ENCODE measurements at places on chromosomes 7 and 10.

DNA sequence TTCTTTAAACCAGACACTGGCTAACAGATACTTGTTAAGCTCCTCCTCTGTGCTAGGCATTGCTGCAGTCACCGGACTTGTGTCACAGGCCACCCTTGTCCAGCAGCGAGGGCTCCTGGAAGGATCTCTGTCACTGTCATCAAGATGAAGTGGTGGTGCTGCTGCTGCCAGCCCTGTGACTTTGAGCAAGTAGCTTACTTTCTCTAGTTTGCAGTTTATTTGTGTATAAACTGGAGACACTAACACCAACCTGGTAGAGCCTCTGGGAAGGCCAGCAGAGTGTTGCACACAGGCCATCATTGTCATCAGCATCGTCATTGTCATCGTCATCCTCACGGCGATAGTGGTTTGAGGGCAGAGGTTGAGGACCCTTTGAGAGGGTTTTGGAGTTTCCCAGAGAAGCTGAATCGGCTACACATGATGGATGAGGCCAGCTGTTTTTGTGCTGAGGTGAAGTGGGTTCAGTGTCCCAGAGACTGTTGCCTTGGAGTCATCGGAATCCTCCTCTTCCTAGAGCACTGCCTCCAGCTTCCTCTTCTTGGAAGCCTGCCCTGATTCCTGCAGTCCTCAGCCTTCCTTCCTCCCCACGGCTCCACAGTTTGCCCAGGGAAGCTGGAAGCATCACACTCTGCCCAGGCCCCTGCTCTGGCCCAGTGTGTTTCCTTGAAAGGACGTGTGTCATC is 128.4 kb downstream of the GRK5 start:
- H3K36me3 ChIP-seq = peaks cover 23% of the 10 kb centered on the region
- peaks cover 9% of the 10 kb centered on the region for H3K4me1 ChIP-seq
- DNase-seq = no peak
- no peaks in the 10 kb centered on the region for H3K27me3 ChIP-seq

DNA sequence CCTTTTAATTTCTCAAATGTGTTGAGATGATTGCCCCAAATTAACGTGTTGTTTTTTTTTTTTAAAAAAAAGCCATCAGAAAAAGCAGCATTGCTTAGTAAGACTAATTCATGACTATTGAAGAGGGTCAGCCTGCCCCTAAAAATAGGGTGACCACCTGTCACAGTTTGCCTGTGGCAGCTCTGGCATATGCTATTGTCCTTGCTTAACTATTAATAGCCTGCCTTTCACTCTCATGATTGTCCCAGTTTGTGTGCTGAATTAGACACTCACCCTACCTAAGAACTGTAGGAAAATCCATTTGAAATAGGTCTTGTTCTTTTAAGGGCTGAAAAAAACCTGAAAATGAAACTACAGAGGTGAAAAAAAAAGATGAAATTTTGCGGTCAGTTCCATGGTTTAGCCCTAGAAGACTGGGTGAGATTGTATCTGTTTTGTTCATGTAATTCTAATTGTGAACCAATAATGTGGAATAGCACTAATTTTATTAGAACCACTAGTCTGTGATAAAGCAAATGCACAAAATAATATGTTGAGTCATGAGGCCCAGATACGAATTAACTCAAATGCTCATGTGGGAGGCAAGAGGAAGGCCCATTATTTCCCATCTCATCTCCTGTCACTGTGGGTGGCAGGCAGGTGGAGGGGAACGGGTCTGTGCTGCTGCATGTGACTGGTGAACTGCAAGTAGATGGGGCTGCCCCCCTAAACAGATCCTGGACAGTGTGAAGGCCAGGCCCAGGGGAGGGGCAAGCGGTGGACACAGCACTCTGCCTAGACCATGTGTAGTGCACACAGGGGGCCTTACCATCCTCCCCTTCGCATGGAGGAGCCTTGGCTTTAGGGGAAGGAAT is 265.4 kb upstream of the NFE2L3 start:
- no peak overlapping the region for H3K27ac ChIP-seq
- H3K4me3 ChIP-seq = no peak overlapping the region
- no peaks in the 10 kb centered on the region for H3K36me3 ChIP-seq
- peaks cover 2% of the 10 kb centered on the region for H3K4me1 ChIP-seq
- peaks cover 30% of the 10 kb centered on the region for H3K27me3 ChIP-seq
- DNase-seq = no peak

- peaks cover 23% of the 10 kb centered on the region for H3K36me3 ChIP-seq
- H3K4me1 ChIP-seq = peaks cover 31% of the 10 kb centered on the region
- DNase-seq = no peak
- no peak overlapping the region for H3K4me3 ChIP-seq
Measured at GRCh38 chr10:70162151-70162891, 8.0 kb downstream of the SAR1A start.

- H3K27ac ChIP-seq = no peak overlapping the region
- no peaks in the 10 kb centered on the region for H3K36me3 ChIP-seq
- no peak for DNase-seq
- H3K4me1 ChIP-seq = peaks cover 6% of the 10 kb centered on the region
- no peak overlapping the region for H3K4me3 ChIP-seq
Measured at GRCh38 chr10:13722747-13723653, 136.2 kb downstream of the PRPF18 start.

DNA sequence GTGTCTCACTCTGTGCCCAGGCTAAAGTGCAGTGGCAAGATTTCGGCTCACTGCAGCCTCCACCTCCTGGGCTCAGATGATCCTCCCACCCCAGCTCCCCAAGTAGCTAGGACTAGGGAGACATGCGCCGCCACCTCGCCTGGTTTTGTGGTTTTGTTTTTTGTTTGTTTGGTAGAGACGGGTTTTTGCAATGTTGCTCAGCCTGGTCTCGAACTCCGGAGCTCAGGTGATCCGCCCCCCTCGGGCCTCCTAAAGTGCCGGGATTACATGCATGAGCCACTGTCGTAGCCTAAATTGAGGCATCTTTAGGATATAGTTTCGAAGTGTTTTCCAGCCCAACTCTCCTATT is 781 bp downstream of the ZNF727 start:
- no peaks in the 10 kb centered on the region for H3K27me3 ChIP-seq
- no peak for DNase-seq
- no peak overlapping the region for H3K27ac ChIP-seq
- no peaks in the 10 kb centered on the region for H3K4me1 ChIP-seq

DNA sequence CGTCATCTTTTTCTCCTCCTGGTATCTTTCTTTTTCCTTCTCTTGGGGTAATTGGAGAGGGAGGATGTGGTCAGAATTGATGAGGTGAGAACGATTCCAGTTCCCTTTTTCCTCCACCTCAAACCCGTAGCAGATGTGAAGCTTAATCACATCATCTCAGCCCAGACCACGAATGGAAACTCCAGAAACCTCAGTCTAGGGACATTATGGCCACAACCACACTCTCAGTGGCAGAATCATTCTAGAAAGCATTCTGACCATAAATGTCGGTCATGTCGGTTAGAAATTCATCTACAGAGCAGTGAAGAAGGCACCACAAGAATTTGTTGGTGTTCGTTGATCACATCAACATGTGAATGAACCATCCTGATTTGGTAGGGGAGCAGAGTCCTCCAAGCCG is 78.7 kb downstream of the GATA3 start:
- peaks cover 6% of the 10 kb centered on the region for H3K4me1 ChIP-seq
- DNase-seq = no peak
- H3K36me3 ChIP-seq = no peaks in the 10 kb centered on the region
- H3K4me3 ChIP-seq = no peak overlapping the region
- H3K27ac ChIP-seq = no peak overlapping the region

DNA sequence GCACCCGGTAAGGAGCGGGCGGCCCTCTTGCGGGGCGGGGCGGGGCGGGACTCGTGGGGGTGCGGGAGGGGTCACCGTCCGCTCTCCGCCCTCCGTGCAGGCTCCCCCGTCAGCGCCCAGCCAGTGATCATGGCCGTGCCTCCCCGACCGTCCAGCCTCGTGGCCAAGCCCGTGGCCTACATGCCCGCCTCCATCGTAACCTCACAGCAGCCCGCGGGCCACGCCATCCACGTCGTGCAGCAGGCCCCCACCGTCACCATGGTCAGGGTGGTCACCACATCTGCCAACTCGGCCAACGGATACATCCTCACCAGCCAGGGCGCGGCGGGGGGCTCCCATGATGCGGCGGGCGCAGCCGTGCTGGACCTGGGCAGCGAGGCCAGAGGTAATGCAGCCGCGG is 16.2 kb upstream of the AP5Z1 start:
- no peak overlapping the region for H3K27ac ChIP-seq
- peaks cover 12% of the 10 kb centered on the region for H3K36me3 ChIP-seq
- no peak overlapping the region for H3K4me3 ChIP-seq
- DNase-seq = no peak
- no peaks in the 10 kb centered on the region for H3K27me3 ChIP-seq

DNA sequence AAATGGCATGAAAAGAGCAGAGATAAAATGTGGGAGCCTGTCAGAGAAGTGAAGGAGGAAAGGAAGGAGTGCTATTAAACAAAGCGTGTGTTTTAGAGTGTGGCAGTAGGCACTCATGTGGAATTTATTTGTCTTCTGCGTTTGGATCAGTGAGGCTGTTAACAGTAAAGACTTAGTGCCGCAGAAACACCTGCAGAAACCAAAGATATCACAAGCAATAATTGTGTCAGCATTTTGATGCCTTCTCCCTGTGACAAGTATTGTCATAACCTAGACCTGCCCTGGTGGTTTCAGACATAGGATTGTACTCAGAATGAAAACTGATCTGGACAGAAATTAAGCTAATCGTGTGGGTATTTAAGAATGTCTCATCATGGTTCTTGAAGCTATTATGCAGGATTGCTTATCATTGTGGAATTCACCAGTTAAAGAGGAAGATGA is 191.0 kb downstream of the CAMK1D start:
- H3K27ac ChIP-seq = peak overlapping the region; percentile 62
- no peak for DNase-seq
- no peaks in the 10 kb centered on the region for H3K27me3 ChIP-seq

GRCh38 chr10:127338399-127339110 is 142.2 kb upstream of the INSYN2A start:
- no peak overlapping the region for H3K4me3 ChIP-seq
- no peak for DNase-seq
- no peaks in the 10 kb centered on the region for H3K36me3 ChIP-seq
- no peak overlapping the region for H3K27ac ChIP-seq
- H3K27me3 ChIP-seq = no peaks in the 10 kb centered on the region
- no peaks in the 10 kb centered on the region for H3K4me1 ChIP-seq

DNA sequence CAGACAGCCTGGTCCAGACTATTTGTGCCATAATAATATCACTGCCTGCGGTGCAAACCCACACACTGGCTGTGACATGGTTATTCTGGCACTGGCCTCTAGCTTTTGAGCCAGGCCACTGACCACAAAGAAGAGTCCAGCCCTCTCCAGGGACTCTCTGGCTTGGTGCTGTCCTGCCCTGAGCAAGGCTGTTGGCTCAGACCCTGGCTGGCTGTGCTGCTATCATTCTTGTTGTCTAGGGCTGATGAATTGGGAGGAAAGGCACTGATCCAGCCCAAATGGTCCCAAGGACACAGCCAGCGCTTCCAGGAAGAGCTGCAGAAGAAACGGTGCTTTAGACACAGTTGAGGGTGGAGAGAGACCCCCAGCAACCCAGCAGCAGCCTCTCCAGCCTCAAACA is 80.8 kb downstream of the TMEM130 start:
- peaks cover 12% of the 10 kb centered on the region for H3K27me3 ChIP-seq
- H3K27ac ChIP-seq = no peak overlapping the region
- no peaks in the 10 kb centered on the region for H3K4me1 ChIP-seq
- H3K36me3 ChIP-seq = no peaks in the 10 kb centered on the region

GRCh38 chr7:128830231-128831177 is at the start of gene FLNC:
TSS of gene FLNC (plus strand) at chr7:128830406. CDS start at chr7:128830638, 232 bp downstream.
- H3K27ac ChIP-seq = no peak within 1 kb of the TSS
- no peaks in the 10 kb centered on the region for H3K36me3 ChIP-seq
- peaks cover 20% of the 10 kb centered on the region for H3K27me3 ChIP-seq
- H3K4me1 ChIP-seq = peaks cover 14% of the 10 kb centered on the region
- H3K4me3 ChIP-seq = peak within 1 kb of the TSS; percentile 72
- peak; percentile 38 for DNase-seq

GRCh38 chr10:128922619-128923196 is 544.3 kb upstream of the MGMT start:
- H3K4me3 ChIP-seq = no peak overlapping the region
- H3K36me3 ChIP-seq = no peaks in the 10 kb centered on the region
- no peak overlapping the region for H3K27ac ChIP-seq
- H3K27me3 ChIP-seq = no peaks in the 10 kb centered on the region
- no peak for DNase-seq
- H3K4me1 ChIP-seq = no peaks in the 10 kb centered on the region

GRCh38 chr10:103852189-103852711 is 3.1 kb downstream of the SH3PXD2A start:
- no peaks in the 10 kb centered on the region for H3K36me3 ChIP-seq
- no peak for DNase-seq
- peaks cover 31% of the 10 kb centered on the region for H3K27me3 ChIP-seq
- H3K4me3 ChIP-seq = no peak overlapping the region
- no peak overlapping the region for H3K27ac ChIP-seq

DNA sequence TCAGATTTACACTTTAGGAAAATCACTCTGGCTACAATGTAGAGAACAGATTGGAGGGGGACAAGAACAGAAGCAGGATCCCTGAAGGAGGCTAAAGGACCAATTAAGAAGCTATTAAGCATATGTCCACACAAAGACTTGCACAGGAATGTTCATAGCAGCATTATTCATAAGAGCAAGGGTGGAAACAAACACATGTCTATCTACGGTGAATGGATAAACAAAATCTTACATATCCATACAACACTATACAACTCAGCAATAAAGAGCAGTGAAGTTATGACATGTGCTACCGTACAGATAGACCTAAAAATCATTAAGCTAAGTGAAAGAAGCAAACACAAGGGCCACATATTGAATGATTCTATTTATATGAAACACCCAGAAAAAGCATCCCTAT is 10.4 kb downstream of the CHCHD3 start:
- peaks cover 52% of the 10 kb centered on the region for H3K36me3 ChIP-seq
- DNase-seq = no peak
- H3K4me1 ChIP-seq = peaks cover 28% of the 10 kb centered on the region
- no peaks in the 10 kb centered on the region for H3K27me3 ChIP-seq
- no peak overlapping the region for H3K4me3 ChIP-seq
- H3K27ac ChIP-seq = no peak overlapping the region

- H3K27ac ChIP-seq = peak overlapping the region; percentile 62
- peaks cover 25% of the 10 kb centered on the region for H3K4me1 ChIP-seq
- DNase-seq = no peak
- no peaks in the 10 kb centered on the region for H3K27me3 ChIP-seq
Measured at GRCh38 chr7:105278565-105278964, 110.2 kb downstream of the SRPK2 start.

DNA sequence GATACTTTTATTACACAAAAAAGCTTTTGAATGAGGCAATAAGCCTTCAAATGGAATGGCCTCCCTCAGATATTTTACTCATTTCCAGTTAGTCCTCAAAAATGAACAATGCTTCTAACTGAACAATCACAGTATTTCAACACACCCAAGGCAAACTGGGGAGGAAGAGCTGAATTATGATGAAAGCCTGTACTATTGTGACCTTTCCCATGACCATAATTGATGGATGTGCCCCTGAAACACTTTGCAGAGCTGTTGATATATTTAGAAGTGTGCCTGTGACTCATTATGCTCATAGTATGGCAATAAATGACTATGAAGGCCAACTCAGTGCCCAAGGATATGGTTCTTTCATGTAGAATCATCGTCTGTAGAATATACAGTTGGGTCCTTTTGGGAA is 248.1 kb downstream of the AHR start:
- no peaks in the 10 kb centered on the region for H3K36me3 ChIP-seq
- H3K4me3 ChIP-seq = no peak overlapping the region
- no peak overlapping the region for H3K27ac ChIP-seq
- no peaks in the 10 kb centered on the region for H3K4me1 ChIP-seq
- H3K27me3 ChIP-seq = no peaks in the 10 kb centered on the region
